T-helper 2 cell treated with Interferon-gamma antibody and Interleukin-4, amounts not matched to agents 100 ng/mL and 5 ng/mL, for 36 hours (primary cell): ENCODE measurements at places on chromosomes 12 and 14. TPM values are rescaled to one million over a fixed set of nuclear protein-coding genes. Genes with fewer than 3 reads are reported as not detected.

The TOGARAM1 gene
- 9.8 TPM in 2 replicates for total RNA-seq

The ATXN3 gene
- 23.4 and 24.0 TPM in 2 replicates for total RNA-seq

The AQP2 gene
- total RNA-seq = not detected in 2 replicates

The FIGNL2 gene
- total RNA-seq = 0.25 TPM in 2 replicates

The KCNH5 gene
- not detected in 2 replicates for total RNA-seq

The PRB2 gene
- total RNA-seq = not detected in 2 replicates

The SYNDIG1L gene
- not detected in 2 replicates for total RNA-seq

The RILPL2 gene
- total RNA-seq = 7.1 and 7.5 TPM in 2 replicates

The ADAMTS20 gene
- not detected in 2 replicates for total RNA-seq

The KLHL33 gene
- total RNA-seq = 0.05 and 0.11 TPM in 2 replicates

The CLEC6A gene
- total RNA-seq = 0.09 TPM in 1 of 2 replicates, not detected in the other

The CMTM5 gene
- not detected in 2 replicates for total RNA-seq

The GUCY2C gene
- not detected in 2 replicates for total RNA-seq

The FGF23 gene
- not detected in 2 replicates for total RNA-seq

The FOXA1 gene
- total RNA-seq = not detected in 2 replicates

The PDE3A gene
- total RNA-seq = not detected in 2 replicates

The HOXC9 gene
- total RNA-seq = not detected in 2 replicates

The PTGES3 gene
- 251 and 260 TPM in 2 replicates for total RNA-seq

The ACRBP gene
- 1.5 and 1.7 TPM in 2 replicates for total RNA-seq

The ACVR1B gene
- total RNA-seq = 2.1 and 2.6 TPM in 2 replicates

The OR6C6 gene
- not detected in 2 replicates for total RNA-seq
